ENCODE measurements at places on chromosomes 13 and 19.

- DNase-seq = no peak
Measured at GRCh38 chr19:9406798-9407352, 28.5 kb downstream of the ZNF266 start.

DNA sequence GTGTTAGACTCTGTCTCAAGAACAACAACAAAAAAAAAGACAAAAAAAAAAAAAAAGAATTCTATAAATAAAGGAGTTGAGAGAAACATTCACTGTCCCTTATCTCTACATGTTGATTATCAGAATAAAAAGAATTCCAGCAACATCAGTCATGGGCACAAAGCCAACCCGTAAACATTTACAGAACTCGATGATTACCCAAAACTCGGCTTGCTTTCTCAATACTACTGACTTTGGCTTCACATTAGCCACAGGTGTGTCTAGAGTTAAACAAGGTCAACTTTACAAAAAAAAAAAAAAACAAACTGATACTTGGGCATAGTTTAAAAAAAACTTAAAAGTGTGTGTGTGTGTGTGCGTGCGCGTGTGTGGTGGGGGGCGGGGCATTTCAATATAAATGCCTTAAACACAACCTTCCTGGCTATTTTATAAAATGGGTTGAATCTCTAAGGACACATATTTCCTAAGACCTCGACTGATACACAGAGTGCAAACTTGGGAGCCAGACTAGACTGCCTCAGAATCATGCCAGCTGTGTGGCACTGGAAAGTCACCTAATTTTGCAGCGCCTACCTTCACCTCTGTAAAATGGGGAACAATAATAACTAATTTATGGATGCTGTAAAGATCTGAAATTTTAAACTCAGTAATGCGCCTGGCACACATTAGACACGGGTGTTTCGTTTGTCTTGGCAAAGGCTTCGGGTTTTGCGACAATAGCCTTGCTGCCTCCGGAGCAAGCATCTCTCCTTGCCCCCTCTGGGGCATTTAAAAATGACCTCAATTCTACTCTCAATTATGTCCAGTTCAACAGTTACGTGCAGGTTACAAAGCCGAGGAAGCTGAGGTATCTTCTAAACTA is 922 bp downstream of the EBPL start:
- no peak for DNase-seq

DNA sequence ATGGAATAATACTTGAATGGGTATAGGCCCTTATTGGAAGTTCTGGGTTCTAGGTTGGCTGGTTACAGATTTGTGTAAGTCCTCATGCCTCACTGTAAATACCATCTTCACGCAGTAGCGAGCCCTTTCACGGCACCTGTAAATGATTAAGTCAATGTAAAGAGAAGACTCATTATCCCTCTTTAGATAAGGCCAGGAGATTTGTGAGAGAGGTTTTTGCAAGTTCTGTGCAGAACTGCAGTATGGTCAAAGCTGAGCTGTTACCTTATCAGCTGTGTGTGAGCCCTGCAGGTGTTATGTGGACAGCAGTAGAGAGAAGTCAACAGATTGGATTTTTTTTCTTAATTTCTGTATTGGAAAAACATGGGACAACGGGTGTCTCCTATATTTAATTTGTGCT is 141.6 kb downstream of the SHISA2 start:
- DNase-seq = no peak

DNA sequence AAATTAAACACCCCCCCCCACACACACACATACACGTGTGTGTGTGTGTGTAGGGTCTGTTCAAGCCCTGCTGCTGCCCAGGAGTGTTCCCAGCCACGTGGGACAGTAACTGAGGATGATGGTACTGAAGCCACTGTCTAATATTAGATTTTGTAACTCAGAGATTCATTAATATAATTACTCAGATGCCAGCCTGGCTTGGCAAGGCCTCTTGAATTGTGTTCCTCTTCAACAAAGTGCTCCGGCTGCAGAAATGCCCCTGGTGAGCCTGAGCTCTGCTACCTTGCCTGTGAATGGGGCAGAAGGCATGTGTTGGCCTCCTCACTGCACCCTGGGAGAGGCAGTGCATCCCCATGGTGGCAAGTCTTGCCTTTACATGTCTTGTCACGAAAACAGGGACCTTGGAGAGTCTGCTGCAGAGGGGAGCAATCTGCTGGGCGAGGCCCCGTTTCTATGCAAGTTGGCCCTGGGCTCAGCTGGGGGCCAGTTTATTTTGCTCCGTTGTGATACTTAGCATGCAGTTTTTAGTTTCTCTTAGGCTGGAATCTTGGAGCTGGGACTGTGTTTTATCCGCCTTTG is 44.0 kb downstream of the NFIX start:
- no peak for DNase-seq

DNA sequence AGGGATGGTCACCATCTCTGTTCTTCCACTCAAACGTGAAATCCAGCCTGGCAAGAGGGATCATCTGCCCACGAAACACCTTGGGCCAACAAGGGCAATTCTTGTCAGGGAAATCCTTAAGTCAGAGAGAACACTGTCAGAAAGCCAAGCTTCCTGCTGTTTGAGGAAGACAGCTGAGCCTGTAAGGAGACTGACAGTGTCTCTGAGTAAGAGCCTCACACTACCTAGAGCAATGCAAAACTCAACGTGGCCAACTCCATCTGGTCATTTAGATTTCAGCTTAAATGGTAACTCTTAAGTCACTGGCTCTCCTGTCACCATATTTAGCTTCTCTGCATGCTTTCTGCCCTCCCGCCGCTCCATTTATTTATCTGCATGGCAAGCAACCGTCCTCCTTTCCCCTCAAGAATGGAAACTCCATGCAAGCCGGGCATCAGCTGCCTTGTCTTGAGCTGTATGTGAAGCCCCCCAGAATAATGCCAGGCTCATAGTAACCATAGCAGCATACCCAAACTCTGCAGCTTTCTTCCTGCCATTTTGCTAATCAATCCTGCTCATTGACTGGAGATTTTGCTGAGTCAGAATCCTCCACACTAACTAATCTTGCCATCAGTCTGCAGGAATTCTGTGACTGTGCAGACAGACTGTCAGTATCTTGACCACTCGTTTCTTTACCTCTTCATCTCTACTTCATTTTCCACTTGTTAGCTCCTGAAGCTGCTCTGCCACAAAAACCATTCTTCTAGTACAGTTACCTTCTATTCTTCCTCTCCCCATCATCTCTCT is 159.8 kb downstream of the IRS2 start:
- DNase-seq = no peak

DNA sequence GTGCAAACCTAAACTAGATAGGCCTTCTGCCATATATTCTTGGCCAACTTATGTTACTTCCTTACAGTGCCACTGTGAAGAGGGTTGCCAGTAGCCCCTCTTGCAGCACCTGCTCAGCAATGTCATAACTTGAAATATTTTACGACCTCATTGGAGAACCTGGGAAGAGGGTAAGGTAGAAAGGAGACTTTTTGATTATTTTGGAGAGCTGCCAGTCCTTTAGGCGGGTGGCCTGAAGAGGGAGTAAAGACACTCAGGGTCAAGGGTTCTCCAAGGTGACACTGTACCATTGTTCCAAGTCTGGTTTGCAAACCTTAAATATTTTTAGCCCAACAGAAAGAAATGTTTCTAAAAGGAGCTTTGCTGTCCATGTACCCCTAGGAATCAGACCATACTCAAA is 118.3 kb downstream of the FLT1 start:
- no peak for DNase-seq

DNA sequence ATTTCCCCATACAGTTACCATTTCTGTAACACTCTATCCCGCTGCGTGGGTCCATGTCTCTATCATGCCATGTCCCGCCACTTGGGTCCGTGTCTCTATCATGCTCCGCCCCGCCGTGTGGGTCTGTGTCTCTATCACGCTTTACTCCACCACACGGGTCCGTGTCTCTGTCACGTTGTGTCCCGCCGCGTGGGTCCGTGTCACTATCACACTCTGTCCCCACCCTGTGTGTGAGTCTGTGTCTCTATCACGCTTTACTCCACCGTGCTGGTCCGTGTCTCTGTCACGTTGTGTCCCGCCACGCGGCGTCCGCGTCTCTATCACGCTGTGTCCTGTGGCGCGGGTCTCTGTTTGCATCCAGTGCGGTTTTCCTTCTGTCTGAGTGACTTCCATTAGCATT is 11.6 kb downstream of the ADPRHL1 start:
- no peak for DNase-seq

GRCh38 chr13:101265934-101266333 is 150.4 kb downstream of the NALCN start:
- DNase-seq = no peak

DNA sequence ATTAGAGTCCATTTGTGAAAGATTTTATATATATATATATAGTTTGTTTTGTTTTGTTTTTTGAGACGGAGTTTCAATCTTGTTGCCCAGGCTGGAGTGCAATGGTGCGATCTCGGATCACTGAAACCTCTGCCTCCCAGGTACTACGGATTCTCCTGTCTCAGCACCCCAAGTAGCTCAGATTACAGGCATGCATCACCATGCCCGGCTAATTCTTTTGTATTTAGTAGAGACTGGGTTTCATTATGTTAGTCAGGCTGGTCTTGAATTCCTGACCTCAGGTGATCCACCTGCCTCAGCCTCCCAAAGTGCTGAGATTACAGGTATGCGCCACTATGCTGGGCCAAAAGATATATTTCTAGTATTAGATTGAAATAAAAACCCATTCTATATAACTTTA is 4.0 kb upstream of the ZNF701 start:
- DNase-seq = no peak

DNA sequence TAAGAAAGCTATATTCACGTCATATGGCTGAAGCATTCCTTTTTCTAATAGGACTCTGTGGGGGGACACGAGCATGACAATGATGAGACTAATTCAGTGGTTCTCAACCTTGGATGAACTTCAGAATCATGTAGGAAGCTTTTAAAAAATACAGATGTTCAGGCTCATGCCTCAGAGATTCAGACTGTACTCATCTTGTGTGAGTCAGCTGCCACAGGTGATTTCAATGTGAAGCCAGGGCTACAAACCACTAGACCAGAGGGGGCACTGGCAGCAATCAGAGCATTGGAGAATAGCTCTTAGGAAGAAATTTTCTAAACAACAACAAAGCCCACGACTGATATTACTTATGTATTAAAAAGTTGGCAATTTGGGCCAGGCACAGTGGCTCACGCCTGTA is 91.7 kb downstream of the SERP2 start:
- no peak for DNase-seq

- DNase-seq = no peak
Measured at GRCh38 chr13:113596321-113597200, 12.0 kb downstream of the TFDP1 start.

- no peak for DNase-seq
Measured at GRCh38 chr19:17137417-17137816, 61.8 kb downstream of the MYO9B start.

GRCh38 chr13:73767747-73768315 is 366.4 kb downstream of the KLF12 start:
- no peak for DNase-seq

DNA sequence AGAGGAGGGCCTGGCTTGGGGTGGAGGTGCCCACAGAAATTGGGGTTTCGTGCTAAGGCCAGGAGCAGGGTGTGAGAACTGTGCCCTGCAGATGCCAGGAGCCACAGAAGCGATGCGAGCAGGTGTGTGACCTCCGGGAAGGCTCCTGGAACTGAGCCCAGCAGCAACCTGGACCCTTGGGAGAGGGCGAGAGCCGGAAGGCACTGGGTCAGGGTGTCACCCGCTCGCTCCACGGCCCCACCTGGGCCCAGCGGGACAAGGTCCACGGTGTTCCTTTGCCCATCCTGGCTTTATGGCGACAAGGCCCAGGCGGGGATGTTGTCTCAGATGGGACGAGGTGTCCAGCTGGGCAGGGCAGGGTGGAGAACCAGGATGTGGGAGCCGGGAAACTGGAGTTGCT is 4.2 kb downstream of the MISP start:
- DNase-seq = no peak

DNA sequence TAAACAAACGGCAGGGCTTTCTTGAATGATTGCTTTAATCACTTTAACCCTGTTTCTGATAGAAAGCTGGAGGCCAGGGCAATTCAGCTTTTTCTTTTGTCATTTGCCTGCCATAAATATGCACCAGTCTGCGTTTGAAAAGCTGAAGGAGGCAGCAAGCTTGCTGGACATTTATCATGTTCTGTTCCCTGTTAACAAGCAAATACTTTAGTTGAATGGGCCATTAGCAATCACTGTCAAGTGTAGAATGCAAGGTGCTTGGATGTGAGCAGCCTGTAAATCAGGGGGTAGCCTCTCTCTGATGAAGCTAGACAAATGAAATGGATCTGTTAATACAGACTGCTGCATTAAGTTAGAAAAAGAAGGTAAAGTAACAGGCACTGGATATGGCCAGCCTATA is 7.6 kb downstream of the EFNB2 start:
- no peak for DNase-seq

DNA sequence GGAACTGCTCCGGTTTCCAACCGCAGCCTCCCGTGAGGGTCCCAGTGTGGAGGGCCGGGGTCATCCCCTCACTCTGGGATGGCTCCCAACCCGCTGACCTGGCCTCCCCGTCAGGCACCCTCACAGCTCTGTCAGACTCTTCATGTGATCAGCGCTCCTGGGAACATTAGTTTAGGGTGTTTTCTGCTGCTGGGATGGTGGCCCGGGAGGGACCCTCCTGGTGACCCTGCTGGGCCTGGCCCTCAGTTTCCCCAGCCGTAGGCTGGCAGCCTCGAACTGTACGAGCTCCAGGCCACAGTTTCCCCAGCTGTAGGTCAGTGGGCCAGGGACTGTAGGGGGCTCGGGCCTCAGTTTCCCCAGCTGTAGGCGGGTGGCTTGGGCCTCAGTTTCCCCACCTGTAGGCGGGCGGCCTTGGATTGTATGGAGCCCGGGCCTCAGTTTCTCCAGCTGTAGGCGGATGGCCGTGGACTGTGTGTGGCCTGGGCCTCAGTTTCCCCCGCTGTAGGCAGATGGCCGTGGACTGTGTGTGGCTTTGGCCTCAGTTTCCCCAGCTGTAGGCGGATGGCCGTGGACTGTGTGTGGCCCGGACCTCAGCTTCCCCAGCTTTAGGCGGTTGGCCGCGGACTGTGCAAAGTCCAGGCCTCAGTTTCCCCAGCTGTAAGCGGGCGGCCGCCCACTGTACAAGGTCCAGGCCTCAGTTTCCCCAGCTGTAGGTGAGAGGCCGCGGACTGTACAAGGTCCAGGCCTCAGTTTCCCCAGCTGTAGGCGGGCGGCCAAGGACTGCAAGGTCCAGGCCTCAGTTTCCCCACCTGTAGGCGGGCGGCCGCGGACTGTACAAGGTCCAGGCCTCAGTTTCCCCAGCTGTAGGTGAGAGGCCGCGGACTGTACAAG is 1.3 kb upstream of the PTBP1 start:
- no peak for DNase-seq

- DNase-seq = peak; percentile 82
Measured at GRCh38 chr13:113951246-113951999, 22.5 kb downstream of the C13orf46 start.

GRCh38 chr13:32314271-32315237 is 609 bp downstream of the ZAR1L start:
- peak; percentile 91 for DNase-seq
